ENCODE measurements at places on chromosomes 12 and 14.

DNA sequence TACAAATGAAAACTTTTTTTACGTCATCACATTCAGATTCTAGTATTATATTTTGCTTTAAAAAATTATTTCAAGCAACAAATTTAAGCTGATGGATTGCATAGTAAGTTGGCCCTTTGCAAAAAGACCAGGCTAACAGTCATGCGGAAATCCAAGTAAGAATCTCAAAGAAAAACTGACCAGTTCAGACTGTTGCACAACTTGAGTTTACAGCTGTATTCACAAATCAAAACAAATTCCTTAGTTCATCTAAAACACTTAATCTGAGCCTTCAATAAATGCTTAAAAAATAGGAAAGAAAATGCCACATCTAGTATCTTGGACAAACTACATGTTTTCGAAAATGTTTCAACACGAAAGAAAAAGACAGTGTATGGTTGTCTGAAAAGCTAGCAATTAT is 847 bp downstream of the CCDC59 start:
- no peak for DNase-seq

GRCh38 chr12:59401862-59402261 is 194.0 kb upstream of the SLC16A7 start:
- DNase-seq: no peak

DNA sequence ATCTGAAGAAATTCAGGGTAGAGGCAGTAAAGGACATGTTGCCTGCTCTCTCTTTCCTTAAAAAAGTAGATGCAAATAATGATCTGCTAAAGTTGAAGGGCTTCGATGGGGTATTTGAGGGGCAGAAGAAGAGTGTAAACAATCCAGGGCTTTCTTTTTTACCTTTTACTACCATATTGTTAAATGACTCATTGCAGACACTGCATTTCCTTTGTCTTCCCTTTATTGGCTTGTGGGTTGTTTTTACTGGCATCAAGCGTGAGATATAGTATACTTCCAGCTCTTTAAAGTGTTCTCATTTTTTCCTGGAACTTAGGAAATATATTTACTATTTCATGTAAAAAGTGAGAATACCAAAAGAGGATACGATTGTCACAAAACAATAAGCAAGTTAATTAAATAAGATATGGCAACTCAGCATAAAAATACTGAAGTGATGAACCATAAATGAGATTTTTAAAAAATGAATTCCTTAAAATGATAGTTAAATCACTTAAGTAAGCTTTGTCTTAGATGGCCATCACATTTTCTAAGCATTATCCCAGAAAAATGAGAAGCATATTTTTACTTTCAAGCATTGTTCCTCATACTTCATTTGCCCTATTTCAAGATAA is 72.3 kb upstream of the KRAS start:
- DNase-seq: no peak

DNA sequence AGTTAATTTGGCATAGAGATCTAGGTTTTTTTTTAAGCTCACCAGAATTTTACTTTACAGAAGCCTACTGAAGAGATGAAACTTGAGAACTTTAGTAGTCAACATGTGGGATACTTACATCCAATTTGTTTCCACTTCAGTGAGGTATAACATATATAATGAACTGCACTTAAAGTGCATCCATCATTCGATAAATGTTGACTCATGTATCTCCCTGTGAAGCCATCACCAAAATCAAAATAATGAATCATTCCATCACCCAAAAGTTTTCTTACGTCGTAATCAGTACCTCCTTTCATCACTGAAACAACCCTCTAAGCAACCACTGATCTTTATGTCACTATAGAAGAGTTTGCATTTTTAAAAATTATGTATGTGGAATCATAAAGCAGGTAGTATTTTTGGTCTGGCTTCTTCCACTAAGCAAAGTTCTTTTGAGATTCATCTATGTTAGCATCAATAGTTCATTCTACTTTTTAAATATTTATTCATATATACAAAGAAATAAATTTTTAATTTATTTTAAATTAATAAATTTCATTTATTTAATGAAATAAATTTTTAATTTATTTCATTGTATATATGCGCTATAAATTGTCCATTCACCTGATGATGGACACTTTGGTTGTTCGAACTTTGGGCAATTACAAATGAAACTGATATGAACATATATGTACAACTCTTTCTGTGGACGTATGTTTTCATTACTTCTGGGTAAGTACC is 2.0 kb upstream of the CPNE8 start:
- no peak for DNase-seq

DNA sequence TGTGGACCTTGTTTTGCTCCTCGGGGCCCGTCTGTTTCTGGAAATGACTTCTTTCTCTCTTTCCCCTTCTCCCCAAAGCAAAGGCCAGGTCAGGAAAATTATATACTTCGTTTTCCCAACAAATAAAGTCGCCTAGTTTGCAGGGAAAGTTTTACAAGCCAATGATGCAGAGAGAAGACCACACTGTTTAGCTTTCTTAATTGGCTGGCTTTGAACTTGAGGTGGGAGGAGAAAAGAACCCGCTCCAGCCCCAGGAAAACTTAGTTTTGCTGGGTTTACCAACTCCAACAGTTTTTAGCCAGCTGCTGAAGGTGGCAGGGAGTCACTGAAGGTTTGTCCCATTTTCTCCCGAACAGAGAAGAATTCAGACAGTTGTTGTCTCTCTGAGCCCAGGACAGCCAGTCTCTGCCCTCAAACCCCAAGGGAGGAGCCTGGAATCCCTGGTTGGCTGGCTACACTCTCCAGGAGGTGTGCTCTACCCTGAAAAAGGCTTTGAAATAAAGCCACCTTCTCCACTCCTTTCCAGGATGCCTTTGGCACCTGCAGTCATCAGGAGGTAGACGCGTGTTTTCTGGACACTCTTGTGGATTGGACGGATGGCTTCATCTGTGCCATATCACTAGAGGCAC is 24.8 kb downstream of the BCL11B start:
- DNase-seq: no peak

DNA sequence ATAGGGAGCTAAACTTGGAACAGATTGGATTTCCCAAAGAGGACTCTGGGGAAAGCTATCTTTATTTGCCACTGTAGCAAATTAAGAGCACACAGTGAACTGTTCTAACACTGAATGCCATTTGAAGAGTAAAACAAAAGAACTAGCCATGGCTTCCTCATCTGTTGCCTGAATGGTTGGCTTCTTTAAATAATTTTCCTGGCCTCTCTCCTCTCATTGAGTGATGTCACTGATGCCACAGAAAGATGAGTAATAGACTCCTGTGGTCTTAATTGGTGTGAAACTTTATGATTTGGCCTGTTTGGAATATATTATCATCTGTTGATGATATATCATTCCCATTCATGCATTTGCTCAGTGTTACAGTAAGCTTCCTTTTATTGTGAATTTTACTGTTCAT is 42.5 kb downstream of the WDR20 start:
- no peak for DNase-seq

DNA sequence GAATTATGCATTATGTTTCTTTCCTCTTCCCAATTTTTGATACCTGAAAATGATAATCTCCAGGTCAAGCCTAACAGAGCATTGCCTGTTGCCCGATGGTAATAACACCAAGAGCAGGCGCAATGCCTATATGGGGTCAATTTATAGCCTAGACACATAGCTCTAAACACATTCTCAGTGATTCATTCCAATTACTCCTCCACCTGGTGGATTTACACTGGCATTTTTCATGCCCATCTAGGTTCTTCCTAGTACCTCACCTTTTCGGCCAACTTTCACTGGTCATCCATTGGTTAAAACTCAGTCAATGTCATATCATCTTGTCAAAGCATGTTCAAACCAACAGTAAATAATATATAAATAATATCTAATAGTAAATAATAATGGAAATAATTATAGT is 53.1 kb downstream of the EIF2S3B start:
- no peak for DNase-seq

GRCh38 chr14:52091928-52092327 is 23.1 kb upstream of the NID2 start:
- no peak for DNase-seq

- DNase-seq: peak; percentile 49
Measured at GRCh38 chr14:106790189-106791036, 1264.0 kb downstream of the TMEM121 start.

DNA sequence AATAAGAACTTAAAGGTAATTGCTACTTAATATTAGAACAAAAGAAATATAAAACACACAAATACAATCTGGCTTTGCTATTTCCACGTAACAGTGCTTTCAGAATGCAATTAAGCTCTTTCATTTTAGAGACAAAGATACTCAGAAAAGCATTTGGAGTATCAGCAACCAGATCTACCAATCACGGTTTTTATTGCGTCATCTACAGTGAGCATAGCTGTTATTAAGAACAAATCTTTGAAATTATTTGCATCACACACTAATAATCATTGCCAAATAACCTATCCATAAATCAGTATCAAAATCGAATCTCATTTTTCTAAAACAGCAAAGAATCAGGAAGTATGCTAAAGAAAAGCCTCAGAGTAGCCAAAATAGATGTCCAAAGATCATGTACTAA is 26.9 kb upstream of the GARIN2 start:
- no peak for DNase-seq

GRCh38 chr12:29229937-29230336 is 80.9 kb downstream of the FAR2 start:
- no peak for DNase-seq

GRCh38 chr12:81779216-81779615 is 20.1 kb upstream of the PPFIA2 start:
- no peak for DNase-seq

- DNase-seq: no peak
Measured at GRCh38 chr14:88599326-88599725, 36.5 kb downstream of the ZC3H14 start.

DNA sequence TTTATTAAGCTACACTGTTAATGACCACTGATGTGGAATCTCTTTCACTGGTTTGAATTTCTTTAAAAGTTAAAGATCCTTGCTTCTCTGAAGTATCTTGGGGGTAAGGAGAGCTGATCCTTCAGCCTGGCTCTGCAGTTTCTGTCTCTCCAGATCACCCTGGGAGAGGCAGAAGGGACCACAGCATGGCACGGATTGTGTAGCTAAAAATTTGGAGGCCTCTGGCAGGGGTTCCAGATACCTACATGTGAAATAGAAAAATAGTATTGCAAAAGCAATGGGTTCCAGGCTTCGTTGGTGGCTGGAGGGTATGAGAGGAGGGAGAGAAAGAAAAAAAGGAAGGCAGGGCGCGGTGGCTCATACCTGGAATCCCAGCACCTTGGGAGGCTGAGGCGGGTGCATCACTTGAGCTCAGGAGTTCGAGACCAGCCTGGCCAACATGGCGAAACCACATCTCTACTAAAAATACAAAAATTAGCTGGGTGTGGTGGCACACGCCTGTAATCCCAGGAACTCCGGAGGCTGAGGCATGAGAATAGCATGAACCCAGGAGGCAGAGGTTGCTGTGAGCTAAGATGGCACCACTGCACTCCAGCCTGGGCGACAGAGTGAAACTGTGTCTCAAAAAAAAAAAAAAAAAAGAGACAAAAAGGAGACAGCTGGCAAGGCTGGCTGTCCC is 3.4 kb downstream of the CHST11 start:
- DNase-seq: no peak

GRCh38 chr12:27344246-27344645 is 11.6 kb downstream of the BMAL2 start:
- DNase-seq: no peak

DNA sequence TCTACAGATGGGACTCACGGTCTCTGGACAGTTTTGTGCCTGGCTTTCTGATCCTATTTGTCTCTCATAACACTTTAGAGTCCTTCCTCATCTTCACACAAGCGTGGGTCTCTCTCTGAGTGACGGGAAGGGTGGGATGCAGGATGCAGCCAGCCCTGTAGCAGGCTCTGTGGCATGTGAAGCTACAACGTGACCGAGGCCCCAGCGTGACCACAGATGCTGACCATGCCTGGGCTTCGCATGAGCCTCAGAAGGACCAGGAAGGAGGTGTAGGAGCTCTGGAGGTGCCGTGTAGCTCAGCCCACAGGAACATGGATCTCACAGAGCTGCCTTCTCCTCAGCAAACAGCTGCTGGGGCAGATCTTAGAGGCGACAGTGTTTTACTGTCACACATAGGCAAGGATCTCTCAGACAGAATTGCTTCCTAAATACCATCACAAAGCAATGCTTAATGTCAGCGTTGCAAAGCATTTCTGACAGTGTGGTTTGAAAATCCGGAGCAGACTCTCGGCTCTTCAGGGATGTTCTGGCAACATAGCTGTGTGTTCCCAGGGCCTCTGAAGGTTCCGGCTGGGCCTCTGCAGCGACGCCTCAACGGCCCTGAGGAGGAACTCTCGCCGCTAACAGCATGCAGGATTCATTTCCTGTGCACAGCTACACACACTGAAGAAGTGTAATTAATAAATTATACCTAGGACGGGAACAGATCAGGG is 21.9 kb downstream of the ANKLE2 start:
- no peak for DNase-seq

- DNase-seq: no peak
Measured at GRCh38 chr12:52208424-52209165, 16.8 kb upstream of the KRT80 start.

- no peak for DNase-seq
Measured at GRCh38 chr14:65303190-65303898, 109.2 kb upstream of the FUT8 start.

DNA sequence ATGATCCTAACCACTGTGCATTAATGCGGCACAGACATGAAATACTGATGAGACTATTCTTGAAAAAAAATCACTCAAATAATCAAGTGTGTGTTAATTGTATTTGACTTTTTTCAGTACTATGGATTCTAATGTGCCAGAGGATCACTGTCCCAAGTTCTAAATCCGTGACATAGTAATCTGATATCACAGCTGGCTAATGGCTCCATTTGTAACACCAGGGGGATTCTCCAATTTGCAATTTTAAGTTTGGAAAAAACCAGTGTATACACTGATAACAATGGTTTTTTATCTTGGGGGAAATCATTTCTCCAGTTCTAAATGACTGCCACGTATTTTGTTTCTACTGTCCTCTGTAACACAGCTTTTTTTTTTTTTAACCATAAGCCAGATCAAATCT is 33.0 kb downstream of the MPHOSPH9 start:
- DNase-seq: no peak

GRCh38 chr12:6751767-6752166 is 1.2 kb downstream of the MLF2 start:
- DNase-seq: no peak

- DNase-seq: no peak
Measured at GRCh38 chr12:41496009-41496408, 307.9 kb downstream of the PDZRN4 start.

DNA sequence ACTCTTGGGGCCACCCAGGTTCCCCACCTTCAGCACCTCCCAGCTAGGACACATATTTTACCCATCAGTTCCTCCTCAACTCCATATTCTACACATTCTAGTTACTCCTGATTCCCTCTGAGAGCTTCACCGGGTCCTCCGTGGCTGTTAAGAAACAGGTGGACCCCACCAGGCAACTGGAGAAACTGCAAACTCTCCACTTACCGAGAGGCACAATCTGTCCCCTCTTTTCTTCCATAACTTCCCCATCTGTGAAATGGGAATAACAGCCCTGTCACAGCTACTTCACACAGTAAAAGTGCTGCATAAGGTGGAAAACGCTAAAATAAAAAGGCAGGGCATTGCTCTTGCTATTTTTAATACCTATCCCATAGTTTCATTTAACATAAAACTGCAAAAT is 1.5 kb downstream of the SLC7A8 start:
- DNase-seq: no peak

Measured in activated naive CD4-positive, alpha-beta T cell (primary cell).